Cerebellar cortex (tissue), 1 donor: ENCODE measurements at places on chromosomes 11 and 22.

- no peak for DNase-seq
Measured at GRCh38 chr11:19060629-19061028, at the start of gene MRGPRX2. Gene MRGPRX2, minus strand, starts transcription at chr11:19060717. Its CDS starts 4,315 bp downstream, at chr11:19056402.

DNA sequence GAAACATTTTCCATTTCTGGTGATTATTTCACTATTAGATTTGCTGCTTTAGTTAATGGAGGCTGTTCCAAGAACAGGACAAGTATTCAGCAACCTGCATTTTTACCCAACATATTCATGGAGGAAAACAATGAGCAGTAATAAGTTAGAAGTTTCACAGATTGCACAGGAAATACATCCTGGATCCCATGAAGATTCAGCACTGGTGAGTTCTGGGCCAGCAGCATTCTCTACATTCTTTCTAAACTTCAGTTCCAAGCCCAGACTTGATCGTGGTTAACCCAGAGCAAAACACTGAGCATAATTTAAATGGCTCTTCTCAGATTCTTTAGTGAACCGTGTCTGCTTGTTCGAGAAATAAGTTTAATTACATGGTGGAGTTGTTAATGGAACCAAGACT, 3.8 kb downstream of the FJX1 start:
- DNase-seq, result no peak

DNA sequence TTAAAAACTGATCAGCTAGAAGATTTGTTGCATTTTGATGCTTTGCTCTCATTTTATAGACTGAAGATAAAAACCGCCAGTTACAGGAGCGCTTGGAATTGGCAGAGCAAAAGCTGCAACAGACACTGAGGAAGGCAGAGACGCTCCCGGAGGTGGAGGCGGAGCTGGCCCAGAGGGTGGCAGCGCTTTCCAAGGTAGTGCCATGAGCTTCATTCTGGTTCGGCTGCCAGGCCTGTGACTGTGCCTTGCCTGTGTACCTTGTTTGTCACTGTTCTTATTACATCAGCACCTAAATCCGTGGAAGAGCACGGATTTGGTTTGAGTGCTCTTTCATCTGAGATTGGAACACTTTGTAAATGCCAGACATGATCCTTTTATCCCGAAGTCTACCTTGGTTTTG, 61.4 kb downstream of the PPFIA1 start:
- peak; percentile 94 for DNase-seq

DNA sequence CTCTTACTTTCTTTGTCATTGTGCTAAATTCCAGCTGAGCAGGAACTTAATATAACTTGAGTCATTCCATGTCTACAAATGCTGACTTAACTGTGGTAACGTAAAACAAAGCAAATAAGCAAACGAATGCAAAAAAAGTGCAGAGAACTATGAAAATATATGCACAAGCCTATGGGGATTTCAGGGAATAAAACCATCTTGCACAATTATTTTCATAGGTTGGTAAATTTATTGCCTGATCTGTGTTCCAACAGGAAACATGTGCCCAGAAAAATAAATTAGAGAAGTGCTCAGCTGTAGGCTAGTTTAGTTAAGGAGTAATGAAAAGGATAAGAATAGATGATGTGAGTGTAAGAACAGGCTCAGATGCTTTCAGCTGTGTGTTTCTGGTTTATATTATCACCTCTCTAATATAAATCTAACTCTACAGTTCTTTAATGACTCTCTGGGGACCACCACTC, 1169.3 kb downstream of the LRRC4C start:
- DNase-seq, result no peak

GRCh38 chr22:43160497-43161126, 9.3 kb downstream of the TSPO start:
- no peak for DNase-seq

DNA sequence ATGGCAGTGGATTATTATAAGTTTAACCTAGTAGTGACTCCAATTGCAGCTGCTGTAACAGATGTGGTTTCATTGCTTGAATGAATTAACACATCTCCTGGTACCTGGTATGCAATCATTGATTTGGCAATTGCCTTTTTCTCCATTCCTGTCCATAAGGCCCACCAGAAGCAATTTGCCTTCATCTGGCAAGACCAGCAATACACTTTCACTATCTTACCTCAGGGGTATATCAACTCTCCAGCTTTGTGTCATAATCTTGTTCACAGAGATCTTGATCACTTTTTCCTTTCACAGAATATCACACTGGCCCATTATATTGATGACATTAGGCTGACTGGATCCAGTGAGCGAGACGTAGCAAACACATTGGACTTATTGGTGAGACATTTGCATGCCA, 128.7 kb upstream of the ZC3H12C start:
- no peak for DNase-seq

DNA sequence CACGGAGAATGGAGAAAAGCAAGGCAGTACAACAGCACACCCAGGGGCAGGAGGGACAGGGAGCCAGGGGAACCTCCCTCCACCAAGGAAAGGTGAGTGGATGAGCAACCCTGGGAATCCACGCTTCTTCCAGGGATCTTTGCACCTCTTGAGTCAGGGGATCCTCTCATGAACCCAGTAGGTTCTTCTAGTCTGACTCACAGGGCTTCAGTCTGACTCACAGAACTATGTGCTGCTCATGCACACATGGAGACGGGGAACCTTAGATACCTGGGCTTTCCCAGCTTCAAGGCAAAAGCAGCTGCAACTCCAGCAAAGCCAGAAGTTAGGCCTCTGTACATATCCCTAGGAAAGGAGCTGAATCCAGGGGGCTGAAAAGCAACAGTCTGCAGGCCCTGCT, 1021.4 kb upstream of the TENM4 start:
- DNase-seq, result no peak

DNA sequence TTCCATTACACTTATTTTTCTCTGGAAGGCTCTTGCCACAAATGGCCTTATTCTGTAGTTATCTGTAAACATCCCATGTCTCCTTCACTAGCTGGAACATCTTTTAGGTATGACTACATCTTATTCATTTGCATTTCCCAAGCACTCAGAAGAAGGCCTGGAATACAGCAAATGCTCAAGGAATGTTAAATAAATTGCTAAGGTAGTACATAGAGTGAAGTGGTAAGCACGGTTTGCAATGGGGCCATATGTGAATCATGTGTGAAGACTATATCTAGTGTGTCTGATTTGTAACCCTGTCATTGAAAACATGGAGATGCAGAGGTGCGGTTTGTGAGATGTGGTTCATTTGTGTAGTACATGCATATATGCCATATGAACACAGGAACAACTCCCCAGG, 33.5 kb downstream of the GDPD4 start:
- no peak for DNase-seq

DNA sequence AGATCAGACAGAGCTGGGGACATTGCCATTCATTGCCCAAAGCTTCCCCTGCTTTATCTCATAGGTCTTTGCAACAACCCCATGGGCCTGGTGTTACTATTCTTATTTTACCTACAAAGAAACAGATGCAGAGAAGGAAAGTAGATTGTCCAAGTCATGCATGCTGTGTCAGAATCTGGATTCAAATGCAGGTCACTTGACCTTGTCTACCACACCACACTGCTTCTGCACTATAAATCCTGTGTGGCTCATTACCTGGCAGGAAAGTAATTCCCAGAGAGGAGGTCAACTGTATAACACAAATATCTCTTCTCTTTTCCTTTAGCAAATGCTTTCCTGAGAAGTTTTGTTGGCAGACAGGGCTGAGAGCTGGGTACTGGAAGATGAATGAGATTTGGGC, 18.5 kb downstream of the PLEKHB1 start:
- DNase-seq, result no peak

DNA sequence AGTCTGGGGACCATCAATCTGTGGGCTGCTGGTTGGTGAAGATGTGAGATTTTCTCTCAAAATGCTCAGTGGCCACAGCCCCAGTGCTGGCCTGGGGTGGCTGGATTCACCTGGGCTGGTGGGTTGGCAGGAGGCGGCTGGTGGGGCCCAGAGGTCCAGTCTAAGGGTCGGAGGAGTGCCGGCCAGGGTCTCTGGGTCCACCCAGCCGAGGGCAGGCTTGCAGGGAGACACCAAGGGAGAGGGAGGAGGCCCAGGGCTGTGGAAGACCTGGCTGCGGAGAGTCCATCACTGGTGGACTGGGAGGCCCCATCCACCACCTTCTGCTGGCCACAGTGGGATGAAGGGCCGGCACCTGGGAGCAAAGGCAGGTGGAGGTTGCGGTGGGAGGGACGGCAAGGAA, 582 bp upstream of the SHANK3 start:
- DNase-seq, result no peak

DNA sequence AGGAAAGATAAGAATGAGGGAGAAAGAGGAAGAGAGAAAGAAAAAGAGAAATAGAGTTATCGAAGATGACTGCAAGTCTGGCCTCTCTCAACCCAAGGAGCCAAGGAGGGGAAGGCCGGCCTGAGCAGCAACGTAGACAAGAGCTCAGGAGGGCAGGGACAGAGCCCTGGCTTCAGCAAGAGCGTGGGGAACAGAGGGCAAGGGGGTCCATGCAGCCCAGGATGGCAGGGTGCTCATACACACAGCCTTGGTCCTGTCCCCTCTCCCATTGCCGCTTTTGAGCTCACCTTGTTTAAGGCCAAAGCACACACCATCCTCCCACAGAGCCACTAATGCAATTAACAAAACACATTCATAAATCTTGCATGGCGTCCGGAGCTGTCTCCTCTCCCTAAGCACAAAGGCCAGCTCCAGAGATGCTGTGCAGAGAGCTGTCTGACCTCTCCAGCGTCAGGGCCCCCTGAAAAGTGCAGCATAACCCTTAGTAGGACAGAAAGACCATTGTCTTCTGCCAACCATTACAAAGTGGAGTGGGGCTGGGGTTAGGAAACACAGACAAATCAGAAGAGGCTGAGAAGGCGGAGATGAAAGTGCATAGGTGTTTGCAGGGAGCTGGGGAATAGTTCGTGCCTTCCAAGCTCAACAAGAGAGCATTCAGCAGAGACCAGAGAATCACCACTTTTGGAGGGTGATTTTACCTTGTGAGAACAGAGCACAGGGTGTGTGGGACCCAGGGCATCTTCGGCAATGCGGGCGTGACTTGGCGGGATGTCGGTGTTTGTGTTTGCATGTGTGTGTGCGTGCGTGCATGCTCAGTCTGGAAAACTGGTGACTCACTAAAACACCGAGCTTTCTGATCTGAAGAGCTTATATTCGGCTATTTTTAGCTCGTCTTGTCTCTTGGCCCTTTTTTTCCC, 28.2 kb upstream of the JAM3 start:
- DNase-seq, result no peak

DNA sequence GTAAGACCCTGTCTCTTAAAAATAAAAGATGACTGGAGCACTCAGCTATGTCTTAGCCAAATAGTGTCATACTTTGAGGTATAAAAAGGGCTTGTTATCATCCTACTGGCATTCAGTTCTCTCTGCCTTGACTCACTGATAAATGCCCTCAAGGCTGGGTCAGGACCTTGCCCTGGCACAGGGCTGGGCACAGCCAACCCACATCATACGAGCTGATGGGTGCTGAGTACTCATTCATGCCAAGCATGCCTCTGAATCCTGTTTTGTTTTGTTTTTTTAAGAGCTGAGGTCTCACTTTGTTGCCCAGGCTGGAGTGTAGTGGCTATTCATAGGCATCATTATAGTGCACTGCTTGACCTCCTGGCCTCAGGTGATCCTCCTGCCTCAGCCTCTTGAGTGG, 1.9 kb downstream of the SMTNL1 start:
- no peak for DNase-seq

- no peak for DNase-seq
Measured at GRCh38 chr11:92475819-92476218, 251.2 kb downstream of the FAT3 start.

GRCh38 chr11:124470561-124471227, 25.2 kb upstream of the OR8B8 start:
- DNase-seq, result no peak

- DNase-seq, result peak; percentile 69
Measured at GRCh38 chr22:44721213-44721612, 19.2 kb downstream of the PRR5 start.

- no peak for DNase-seq
Measured at GRCh38 chr22:45130891-45131290, 32.8 kb upstream of the NUP50 start.

- no peak for DNase-seq
Measured at GRCh38 chr11:91979775-91980174, 244.8 kb upstream of the FAT3 start.

- no peak for DNase-seq
Measured at GRCh38 chr11:8610532-8611116, 16.6 kb upstream of the STK33 start.

- no peak for DNase-seq
Measured at GRCh38 chr11:13525257-13525656, 29.5 kb upstream of the PTH start.

GRCh38 chr11:111523343-111523742, 8.8 kb downstream of the HOATZ start:
- no peak for DNase-seq

GRCh38 chr11:12835286-12835685, 161.1 kb downstream of the TEAD1 start:
- no peak for DNase-seq

DNA sequence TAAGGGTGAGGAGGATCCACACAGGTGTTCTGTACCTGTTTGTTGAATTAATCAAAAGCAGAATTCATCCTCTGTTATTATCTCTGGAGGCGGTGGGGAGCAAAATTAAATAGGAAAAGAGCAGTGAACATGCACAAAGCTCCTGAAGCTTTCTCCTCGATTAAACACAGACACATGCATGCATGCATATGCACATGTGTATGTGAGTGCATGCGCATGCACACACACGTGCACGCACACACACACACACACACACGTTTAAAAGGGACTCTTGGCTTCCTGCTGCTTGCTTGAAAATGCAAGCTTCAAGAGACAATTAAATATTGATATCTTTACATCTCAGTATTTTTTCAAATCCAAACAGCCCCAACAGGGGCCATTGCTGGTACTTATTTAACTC, 462.1 kb downstream of the BUD13 start:
- no peak for DNase-seq

DNA sequence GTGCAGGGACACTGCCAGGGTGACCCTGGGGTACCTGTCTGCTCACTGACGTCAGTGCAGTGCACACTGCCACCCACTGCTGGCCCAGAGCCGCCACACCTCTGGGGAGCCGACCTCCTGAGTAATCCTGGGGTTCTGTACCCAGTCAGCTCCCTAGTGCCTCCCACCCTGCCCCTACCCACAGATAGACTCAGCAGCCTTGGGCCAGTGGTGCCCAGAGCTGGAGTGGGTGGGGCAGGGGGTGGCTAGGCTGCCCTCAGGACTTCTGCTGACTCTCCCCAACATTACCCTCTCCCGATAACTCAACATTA, 5.8 kb downstream of the NRXN2 start:
- no peak for DNase-seq

GRCh38 chr11:128965485-128965884, 22.8 kb upstream of the TP53AIP1 start:
- no peak for DNase-seq

DNA sequence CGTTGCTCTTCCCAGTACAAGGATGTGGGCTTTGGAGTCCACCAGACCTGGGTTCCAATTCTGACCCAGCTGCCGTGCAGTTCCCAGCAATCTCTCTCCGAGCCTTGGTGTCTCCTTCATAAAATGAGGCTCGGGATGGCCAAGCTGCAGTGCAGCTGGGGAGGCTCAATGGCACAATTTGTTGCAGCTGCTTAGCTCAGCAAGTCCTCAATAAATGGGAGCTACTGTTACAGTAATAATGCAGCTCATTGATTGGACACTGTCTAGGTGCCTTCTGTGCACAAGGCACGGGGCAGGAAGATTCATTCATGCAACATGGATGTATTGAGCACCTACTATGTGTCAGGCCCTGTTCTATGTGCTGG, 37.1 kb downstream of the SHISAL1 start:
- DNase-seq, result no peak
